Uterus (tissue), 4 donors: ENCODE measurements at places on chromosomes 6 and 20. TPM values are rescaled to one million over a fixed set of nuclear protein-coding genes. Genes with fewer than 3 reads are reported as not detected.

Gene TPX2
- total RNA-seq: 32.4 TPM

Gene COL19A1
- total RNA-seq: under 0.01 TPM

- no peak for DNase-seq
Measured at GRCh38 chr20:58469616-58470015, 45.6 kb downstream of the APCDD1L start.

GRCh38 chr6:144581812-144582537 is 296.8 kb downstream of the UTRN start:
- DNase-seq: no peak

DNA sequence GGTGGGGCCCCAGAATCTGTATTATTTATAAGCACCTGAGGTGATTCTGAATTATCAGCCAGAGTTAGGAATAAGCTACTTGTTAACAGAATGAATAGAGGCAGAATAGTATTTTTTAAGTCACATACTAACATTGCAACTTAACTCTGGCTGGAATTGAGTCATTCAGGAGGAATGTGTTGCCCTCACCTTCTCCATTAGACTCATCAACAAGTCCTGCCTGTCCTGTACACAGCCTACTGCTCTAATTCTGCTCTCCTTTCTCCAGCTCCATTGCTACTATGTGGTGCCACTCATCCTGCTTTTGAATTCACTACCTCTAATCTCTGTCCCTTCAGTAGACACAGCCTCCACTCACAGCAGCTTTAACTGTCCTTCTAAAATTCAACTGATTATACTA is 669.4 kb downstream of the DHX35 start:
- no peak for DNase-seq

GRCh38 chr6:75101896-75102295 is 104.0 kb downstream of the COL12A1 start:
- DNase-seq: no peak

DNA sequence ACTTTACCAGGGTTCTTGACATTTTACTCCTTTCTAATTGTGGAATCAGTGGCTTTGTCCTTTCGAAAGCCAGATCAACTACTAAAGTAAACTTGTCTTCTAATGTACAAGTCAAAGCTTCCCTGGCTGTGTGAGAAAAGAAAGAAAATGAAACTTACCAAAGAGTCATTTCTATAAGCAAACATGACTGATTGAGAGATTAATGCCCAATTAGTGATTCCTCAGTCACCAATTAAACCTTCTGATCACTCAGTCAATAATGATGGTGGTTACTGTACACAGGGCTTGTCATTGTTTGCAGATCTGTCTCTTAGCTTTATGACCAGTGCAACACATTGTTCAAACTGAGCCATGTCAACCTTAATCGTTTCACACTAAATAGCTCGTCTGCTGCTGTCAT is 1168.4 kb upstream of the CITED2 start:
- no peak for DNase-seq
